Endodermal cell (in vitro differentiated cells): ENCODE measurements at places on chromosomes 11 and 22. TPM values are rescaled to one million over a fixed set of nuclear protein-coding genes. Genes with fewer than 3 reads are reported as not detected.

Gene SHANK2
- total RNA-seq: 22.3 to 33.2 TPM (median 25.8 TPM) in 3 replicates

Gene MEI1
- 1.1 and 1.5 TPM in 2 replicates for total RNA-seq

Gene SLC37A2
- 1.0 and 1.2 TPM in 2 replicates for total RNA-seq

Gene HOATZ
- 0.72 TPM in 1 of 2 replicates, not detected in the other for total RNA-seq

Gene SHISA8
- total RNA-seq: 0.32 to 0.59 TPM (median 0.58 TPM) in 3 replicates

Gene DEFB131B
- not detected in 2 replicates for total RNA-seq

Gene CLDN5
- 0.65 to 0.84 TPM (median 0.66 TPM) in 3 replicates for total RNA-seq

Gene ASCL2
- total RNA-seq: 0.75 TPM in 1 of 3 replicates, not detected in the others

Gene RASL10A
- 1.3 TPM in 2 replicates for total RNA-seq

Gene ART1
- total RNA-seq: not detected in 2 replicates

Gene ACR
- total RNA-seq: 0.18 and 0.32 TPM in 2 replicates

Gene SERHL2
- total RNA-seq: 12.8 to 61.4 TPM (median 18.9 TPM) in 3 replicates

Gene TMPRSS13
- total RNA-seq: 5.1 and 6.4 TPM in 2 replicates

Gene EIF4G2
- total RNA-seq: 967 and 1,007 TPM in 2 replicates

Gene LRRC74B
- total RNA-seq: 0.12 TPM in 1 of 3 replicates, not detected in the others

Gene STK33
- total RNA-seq: 21.7 to 26.8 TPM (median 24.4 TPM) in 3 replicates

Gene APOBEC3B
- 4.1 TPM in 2 replicates for total RNA-seq

Gene CSF2RB
- not detected in 3 replicates for total RNA-seq

Gene APLNR
- total RNA-seq: 3.5 and 4.2 TPM in 2 replicates

Gene IGSF22
- 0.22 to 0.36 TPM (median 0.28 TPM) in 3 replicates for total RNA-seq

Gene EMID1
- total RNA-seq: 25.7 to 41.8 TPM (median 36.1 TPM) in 3 replicates

Gene IL10RA
- total RNA-seq: 0.46 to 0.63 TPM in 2 of 3 replicates, not detected in the other

Gene PDGFD
- 4.8 and 5.8 TPM in 2 replicates for total RNA-seq
